ENCODE measurements at places on chromosomes 16 and 17.

DNA sequence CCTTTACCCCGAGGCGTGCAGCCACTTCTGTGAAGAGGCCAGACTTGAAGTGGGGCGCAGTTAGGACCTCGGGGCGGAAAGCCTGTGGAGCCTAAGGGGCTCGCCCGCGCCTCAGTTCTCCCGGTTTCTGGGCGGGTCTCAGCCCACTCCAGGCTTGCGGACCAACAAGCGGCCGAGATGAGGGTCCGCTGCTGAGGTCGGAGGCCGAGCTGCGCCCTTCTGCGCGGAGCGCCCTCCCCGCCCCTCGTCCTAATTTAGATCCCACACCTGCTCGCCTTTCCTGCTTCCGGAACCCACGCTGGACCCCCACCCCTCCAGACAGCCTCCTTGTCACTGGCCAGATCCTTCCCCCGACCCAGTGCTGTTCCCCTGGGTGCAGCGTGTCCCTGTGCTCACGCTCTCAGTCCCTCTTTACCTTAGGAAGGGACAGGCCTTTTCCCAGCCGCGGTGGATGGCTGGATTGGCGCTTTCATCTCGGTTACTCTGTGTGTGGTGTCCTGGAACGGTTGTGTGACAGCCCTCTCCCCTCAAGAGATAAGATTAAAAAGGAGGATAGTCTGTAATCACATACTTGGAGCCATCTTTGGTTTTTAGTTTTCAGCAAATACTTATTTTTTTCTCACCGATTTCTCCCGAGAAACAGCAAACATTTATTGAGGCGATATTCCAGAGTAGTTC, 933 bp upstream of the ATXN7L3 start:
- DNase-seq: peak; percentile 40

- no peak for DNase-seq
These were observed 174.8 kb downstream of the UTP18 start for GRCh38 chr17:51435171-51435552.

DNA sequence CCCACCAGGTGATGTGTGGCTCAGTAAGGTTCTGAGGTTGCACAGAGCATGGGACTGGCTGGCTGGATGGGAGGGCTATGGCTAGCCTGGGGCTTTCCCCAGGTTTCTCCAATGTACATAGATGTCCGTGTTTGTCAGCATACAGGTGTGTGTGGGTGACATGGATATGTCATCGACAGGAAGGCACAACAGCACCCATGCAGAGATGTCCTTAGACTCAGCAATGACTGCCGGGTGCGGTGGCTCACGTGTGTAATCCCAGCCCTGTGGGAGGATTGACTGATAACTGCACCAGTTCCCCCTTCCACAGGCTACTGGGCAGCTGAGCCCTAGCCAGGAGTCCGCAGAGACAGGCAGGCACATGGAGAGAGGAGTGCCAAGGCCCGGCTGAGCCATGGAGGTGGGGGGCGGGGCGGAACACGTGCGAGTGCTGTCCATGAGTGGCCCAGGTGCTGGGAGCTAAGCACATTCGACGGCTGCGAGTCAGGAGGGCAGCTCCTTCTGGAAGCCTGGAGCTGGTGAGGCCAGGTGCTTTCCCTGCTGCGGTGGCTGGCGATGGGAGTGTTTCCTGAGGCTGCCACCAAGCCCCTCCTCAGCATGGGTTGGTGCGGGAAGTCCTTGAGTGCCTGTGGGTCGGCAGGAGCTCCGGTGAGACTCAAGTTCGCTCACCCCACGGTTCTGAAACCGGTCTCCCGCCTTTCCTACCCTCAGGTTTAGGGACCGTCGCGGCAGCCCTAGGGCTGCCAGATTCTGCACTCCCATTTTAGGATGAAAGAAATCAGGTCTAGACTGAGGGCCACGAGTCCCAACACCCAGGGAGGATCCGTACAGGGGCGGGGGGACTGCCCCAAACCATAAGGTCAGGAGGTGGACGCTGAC, 858 bp upstream of the ASPSCR1 start:
- peak; percentile 38 for DNase-seq

DNA sequence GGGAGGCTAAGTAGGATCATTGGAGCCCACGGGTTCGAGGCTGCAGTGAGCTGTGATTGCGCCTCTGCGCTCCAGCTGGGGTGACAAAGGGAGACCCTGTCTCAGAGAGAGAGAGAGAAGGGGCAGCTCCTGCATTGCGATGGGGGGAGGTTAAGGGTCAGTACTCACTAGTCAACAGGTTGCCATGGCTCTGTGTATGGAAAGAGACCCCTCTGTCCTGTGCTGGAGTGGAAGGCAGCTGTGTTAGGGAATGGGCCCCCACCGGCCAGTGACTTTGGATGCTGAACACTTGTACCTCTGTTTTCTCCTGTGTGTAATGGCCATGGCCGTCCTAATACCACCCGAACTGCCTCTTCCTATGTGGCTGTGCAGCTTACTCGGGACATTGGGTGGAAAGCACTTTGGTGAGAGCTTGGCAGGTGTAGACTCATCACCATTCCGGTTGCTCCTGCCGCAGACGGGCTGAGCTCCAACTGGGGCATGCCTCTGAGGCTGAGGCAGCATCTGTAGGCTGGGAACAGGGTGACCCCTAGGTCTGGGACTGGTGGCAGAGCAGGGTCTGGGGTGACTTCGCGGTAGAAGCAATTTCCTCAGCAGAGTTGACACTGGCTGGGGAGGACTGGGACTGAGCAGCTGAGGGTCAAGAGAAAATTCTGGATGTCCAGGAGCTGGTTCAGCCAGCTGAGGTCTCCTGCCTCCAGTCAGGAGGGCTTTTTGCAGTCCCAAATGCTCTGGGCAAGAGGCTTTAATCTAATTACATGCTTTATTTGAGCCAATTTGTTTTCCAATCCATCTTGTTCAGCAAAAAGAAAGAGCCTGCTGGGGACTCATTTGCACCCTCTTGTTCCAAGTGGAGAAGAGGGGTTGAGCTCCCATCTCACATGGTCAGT, 184.5 kb downstream of the NTN1 start:
- no peak for DNase-seq

GRCh38 chr17:10290041-10290440, 82.8 kb downstream of the MYH13 start:
- DNase-seq: no peak

- DNase-seq: no peak
These were observed 25.1 kb downstream of the MINK1 start for GRCh38 chr17:4858068-4858881.

DNA sequence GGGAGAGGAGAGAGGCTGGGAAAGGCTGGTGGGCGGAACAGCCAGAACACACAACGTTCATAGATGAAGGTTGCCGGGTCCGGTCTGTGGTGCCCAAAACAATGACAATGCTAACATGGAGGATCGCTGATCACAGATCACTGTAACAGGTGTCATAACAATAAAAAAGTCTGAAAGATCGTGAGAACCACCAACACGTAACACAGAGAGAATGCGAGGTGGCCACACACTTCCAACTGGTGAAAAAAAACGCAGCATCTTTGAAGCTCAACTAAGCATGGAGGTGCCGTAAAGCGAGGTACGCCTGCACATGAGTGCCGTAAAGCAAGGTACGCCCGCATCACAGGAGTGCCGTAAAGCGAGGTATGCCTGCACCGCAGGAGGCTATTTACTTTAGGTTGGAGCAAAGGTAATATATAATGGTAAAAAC, 42.3 kb downstream of the ABR start:
- no peak for DNase-seq

GRCh38 chr17:74957935-74958740, 14.4 kb downstream of the HID1 start:
- DNase-seq: peak; percentile 22

DNA sequence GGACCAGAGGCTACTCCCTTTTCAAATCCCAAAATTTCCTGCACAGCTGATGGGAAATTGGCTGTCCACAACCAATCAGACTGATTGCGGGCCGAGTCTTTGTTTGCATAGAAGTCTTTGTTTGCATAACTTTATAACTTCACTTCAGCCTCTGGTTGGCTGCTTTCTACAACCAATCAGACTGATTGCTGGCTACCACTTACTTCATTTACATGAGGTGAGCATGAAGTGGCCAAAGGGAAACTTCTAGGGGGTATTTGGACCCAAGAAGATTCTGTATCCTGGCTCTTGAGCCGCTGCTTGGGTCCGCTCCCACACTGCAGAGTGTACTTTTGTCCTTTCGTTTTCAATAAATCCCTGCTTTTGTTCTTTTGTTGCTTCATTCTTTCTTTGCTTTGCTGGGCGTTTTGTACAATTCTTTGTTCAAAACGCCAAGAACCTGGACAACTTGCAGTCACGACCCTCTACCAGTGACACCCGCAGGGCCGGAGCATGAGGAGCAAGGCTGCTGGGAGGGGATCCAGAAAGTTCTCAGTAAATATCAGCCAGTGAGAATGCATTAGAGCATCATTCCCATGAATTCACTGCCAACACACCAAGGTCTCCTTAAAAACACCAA, 67.5 kb downstream of the IQCK start:
- DNase-seq: no peak

DNA sequence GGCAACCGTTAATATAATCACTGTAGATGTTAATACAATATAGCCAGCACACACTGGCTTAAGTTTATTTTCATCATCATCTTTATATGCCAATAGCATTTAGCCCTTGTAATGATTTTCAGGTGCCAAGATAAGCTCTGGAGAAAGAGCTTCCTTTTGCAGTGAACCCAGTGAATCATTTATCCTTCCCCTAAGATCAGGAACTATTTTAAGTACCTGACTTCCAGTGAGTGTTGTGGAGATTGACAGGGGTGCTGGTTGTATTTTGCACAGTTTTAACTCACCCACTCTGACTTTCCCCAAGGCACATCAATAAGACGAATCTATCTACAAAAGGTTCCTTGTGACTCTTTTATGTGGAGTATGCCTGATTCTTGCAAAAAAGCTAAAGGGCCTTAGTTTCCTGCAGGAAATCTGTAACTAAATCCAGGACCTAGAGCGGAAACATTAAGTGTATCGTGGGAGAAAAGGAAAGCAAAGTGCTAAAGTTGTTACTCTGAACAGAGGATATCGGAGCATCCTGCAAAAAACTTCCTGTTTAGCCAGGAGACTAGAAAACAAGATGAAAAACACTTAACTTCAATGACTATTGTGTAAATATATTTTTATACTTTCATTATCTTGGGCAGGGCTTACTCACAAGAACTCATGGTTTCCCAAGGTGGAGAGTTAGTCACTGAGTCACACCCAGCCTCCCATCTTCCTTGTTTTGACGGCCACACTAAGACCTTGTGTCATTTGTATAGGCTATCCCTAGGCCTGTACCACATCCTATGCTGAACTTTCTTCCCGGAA, 183.6 kb downstream of the MAP2K6 start:
- DNase-seq: no peak

- DNase-seq: peak; percentile 44
These were observed at the start of gene ZBTB4 for GRCh38 chr17:7479213-7480088. TSS of gene ZBTB4 (minus strand) at chr17:7479631. CDS start at chr17:7466801, 12,830 bp downstream.

DNA sequence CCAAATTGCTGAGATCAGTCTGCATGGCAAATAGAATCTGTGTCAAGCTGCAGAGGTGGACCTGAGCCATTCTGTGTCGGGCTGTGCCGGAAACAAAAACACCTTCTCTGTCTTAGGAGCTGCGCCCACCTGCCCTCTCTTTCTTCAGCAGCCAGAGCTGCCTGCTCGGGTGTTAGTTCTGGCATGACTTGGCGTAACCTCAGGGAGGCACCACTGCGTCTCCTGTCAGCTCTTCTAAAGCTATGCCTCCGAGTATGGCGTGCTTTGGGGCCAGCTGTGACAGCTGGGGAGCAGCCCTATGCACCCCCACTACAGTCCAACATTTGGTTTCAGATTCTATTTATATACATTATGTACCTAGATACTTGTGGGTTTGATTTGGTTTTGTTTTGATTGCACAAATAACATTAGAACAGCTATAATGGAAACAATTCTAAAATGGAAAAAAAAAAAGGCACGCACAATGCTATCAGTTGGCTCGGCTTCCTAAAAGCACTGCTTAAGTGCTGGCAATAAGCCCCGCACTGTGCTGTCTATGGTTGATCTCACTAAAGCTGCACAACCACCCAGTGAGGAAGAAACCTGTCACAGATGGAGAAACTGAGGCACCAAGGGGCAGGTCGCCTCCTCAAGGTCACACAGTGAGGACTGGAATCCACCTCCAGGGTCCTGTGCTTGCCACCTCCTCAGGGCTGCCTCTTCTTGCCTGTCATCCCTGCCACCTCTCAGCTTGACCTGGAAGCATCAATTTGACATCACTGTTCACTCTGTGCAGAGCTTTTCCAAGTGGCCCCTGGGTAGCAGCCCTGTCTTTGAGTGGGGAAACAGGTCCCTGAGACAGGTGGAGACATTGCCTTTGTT, 18.7 kb upstream of the ADGRG1 start:
- DNase-seq: no peak

DNA sequence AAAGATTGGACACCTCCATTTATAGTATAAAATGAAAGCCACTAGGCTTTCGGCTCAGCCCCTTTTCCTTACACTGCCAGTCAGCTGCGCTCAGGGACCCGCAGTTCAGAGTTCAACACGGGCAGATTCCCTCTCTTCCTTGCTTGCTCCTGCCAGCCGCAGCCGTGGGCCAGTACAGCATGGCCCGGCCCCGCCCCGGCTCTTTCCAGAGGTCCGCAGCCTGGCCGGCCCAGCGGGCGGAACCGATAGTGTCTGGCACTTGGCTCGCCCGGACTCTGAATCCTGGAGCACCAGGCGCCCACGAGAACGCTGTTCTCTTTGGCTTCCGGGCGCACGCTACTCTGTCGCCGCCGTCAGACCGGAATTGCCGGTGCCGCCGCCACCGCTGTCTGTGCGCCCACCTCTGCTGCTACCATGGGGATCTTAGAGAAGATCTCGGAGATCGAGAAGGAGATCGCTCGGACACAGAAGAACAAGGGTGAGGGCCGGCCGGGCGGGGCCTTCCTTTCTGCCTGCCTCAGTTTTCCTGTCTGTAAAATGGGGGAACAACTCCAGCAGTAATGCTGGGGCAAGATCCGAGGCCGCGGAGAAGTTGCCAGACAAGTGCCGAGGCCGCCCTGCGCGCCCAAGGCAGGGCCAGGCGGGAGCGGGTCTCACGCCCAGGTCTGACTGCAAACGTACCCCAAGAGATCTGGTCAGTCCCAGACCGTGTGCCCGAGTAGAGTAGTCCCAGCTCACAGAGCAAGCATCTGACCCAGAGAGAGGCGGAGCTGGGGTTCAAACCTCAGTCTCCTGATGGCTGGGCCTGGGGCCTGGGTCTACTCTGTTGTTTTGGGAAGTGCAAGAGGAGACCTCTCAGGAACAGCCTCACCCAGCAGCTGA, at the start of gene DRG2:
DRG2 (plus strand) TSS at position 339 of the 882 bp plus-strand sequence; CDS start at position 415, 76 bp downstream.
- no peak for DNase-seq

All from NCI-H1105 (cell line).